T-helper 22 cell (primary cell): ENCODE measurements at places on chromosomes 16 and 17.

GRCh38 chr17:63837962-63838600, 4.4 kb downstream of the SMARCD2 start:
- DNase-seq = no peak

DNA sequence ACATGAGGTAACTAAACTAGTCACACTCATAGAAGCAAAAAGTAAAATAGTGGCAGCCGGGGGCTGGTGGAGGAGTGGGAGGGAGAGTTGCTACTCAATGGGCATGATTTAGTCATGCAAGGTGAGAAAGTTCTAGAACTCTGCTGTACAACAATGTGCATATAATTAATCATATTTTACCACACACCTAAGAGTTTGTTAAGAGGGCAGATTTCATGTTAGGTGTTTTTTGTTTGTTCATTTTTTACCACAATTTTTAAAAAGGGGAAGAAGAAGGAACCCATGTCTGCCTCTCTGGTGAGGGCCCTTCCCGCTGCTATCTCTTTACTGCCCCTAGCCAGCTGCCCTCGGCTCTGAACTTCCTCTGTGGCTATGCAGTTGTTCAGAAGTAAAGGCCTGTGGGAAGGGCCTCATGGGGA, 11.2 kb downstream of the CD300LB start:
- no peak for DNase-seq

DNA sequence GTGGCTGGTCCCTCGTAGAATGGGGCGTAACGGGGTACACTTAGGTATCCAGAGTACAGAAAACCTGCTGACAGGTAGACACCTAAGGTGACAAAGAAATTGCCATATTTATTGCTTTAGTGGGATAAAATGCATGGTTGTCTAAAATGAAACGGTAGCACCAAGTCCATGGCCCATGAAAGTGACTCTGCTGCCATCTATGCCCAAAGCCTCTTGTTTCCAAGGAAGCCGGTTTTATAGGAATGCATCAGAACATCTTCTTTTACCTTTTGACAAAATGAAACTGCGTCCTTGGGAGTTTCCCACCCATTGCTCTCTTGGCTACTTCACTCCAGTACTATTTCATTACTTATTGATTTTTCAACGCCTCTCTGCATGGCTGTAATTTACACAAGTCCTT, 151.3 kb upstream of the ZFHX3 start:
- DNase-seq = no peak

DNA sequence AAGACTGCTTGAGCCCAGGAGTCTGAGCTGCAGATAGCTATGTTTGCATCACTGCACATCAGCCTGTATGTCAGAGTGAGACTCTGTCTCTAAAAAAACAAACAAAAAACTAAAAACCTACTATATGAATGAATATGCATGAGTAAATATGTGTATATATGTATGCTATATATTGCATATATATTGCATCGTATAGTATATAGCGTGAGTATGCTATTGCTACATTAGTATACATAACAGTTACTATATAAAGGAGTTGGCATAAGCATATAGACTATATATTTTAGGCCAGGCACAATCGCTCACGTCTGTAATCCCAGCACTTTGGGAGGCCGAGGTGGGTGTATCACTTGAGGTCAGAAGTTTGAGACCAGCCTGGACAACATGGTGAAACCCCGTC, 16.1 kb downstream of the DDX42 start:
- DNase-seq = no peak

DNA sequence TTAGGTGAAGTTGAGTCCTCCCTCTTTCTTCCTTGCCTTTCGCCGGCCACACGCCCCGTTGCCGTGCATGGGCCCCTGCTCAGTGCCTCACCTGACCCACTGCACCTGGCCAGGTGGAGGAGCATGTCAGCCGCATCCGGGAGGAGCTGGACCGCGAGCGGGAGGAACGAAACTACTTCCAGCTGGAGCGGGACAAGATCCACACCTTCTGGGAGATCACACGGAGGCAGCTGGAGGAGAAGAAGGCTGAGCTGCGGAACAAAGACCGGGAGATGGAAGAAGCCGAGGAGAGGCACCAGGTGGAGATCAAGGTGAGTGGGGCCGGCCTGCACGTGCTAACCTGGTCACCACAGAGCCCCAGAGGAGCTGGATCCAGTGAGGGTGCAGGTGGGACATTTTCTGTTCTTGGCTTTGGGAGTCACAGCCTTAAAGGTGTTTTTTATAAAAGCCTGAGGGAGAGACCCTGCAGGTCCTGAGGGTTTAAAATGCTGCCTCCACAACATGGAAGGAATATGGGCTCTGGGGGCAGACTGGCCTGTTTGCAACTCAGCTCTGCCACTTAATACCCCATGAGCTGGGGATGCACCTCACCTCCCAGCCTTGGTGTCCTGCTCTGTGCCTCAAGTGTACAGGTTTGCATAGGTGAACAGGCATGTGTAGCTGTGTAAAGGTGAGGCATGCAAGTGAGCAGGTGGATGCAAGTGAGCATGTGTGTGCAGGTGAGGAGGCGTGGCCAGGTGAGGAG, 12.1 kb upstream of the DBNDD1 start:
- no peak for DNase-seq

DNA sequence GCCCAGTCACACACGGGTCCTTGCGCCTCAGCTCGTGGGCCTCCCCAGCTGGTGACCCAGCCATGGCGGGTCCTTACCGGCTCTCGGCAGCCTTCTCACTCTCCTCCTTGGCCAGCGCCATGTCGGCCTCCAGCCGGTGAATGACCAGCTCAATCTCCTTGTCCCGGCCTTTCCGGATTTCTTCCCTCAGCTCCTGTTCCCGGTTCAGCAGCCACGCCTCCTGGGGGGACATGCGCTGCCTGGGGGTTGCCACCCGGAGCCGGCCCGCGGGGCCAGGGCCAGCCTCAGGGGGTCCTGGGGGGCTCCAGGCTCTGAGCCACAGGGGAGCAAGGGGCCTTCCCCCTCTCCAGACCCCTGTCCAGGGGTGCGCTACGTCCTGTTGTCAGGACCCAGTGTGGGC, 25.1 kb upstream of the AATK start:
- DNase-seq = no peak

DNA sequence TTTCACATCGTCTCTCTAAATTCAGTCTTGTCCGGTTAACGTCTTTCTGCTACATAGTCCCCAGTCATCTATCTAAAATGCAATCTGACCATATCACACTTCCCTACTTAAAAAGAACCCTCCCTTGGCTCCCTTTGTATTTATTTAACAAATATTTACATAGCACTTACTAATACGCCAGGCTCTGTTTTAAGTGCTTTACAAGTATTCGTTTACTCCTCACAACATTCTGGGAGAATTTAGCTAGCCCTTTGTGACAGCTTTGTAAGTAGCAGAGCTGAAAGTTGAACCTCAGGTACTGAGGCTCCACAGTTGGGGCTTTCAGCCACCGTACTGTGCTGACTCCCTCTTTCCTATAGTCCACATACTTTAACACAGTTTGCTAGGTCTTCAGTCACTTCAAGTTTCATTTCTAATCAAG, 9.2 kb downstream of the PAFAH1B1 start:
- no peak for DNase-seq

DNA sequence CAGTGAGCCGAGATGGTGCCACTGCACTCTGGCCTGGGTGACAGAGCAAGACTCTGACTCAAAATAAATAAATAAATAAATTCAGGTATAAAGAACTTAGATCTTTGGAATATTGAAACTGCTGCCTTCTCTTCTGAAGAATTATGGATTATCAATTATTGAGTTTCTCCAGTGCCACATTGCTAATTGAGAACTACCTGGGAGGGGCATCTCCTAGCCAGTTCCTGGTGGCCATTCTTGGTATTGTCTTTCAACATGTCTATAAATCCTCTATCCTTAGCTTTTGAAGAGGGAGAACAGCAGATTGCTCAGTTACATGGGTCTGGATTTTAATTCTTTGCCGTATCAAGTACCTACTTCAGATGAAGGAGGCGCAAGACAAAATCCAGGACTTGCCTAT, 29.2 kb downstream of the CALCOCO2 start:
- DNase-seq = no peak

GRCh38 chr16:59719121-59719520, 985.0 kb upstream of the GOT2 start:
- DNase-seq = no peak

GRCh38 chr17:40720899-40721298, 17.3 kb upstream of the KRT24 start:
- no peak for DNase-seq

- DNase-seq = no peak
These were observed 16.8 kb upstream of the EMP2 start for GRCh38 chr16:10597187-10597601.

GRCh38 chr16:89993377-89993776, 25.9 kb downstream of the DBNDD1 start:
- DNase-seq = no peak

DNA sequence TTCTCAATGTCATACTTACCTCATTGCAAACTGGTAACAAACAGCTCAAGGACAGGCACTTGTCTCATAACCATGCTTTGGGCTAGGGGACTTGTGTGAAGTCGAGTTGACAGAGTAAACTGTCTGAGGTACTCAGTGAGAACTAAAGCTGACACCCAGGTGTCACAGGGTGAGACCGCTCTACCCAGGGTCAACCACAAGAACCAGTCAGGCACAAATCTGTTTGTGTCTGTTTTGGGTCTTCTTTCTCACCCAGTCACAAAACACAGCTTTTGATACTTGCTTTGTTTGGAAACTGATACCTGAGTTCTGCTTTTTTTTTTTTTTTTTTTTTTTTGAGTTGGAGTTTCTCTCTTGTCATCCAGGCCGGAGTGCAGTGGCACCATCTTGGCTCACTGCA, 161.1 kb downstream of the STX8 start:
- DNase-seq = no peak

GRCh38 chr17:42685831-42686230, 3.5 kb downstream of the CNTNAP1 start:
- DNase-seq = no peak

DNA sequence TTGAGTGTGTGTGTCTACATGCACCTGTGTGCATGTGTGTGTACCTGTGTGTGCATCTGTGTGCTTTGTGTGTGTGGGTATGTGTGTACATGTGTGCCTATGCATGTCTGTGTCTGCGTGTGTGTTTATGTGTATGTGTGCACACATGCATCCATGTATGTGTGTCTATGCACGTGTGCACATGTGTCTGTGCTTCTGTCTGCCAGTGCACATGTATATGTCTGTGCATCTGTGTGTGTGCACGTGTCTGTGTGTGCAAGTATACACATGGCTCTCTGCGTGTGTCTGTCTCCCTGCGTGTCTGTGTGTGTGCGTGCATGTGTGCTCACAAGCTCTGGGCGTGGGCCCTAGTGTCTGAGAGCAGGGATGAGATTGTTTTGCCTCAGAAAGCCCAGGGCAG, 85.3 kb upstream of the SEC14L1 start:
- no peak for DNase-seq

DNA sequence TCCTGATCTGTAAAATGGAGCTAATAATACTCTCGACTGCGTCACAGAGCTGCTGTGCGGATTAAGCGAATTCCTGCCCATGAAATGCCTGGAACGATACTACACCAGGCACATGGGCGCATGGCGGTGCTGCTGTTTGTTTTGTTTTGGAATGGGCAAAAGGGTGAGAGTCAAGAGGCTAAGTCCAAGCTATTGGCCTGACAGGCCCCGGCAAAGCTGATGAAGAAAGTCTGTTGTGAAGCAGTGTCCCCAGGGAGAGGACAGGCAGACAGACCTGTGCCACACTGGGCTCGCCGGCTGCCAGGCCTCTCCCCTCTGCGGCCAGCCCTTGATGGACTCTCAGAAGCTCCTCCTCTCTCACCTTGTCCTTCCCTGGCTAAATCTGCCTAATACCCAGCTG, 31.3 kb upstream of the RASD1 start:
- DNase-seq = no peak

DNA sequence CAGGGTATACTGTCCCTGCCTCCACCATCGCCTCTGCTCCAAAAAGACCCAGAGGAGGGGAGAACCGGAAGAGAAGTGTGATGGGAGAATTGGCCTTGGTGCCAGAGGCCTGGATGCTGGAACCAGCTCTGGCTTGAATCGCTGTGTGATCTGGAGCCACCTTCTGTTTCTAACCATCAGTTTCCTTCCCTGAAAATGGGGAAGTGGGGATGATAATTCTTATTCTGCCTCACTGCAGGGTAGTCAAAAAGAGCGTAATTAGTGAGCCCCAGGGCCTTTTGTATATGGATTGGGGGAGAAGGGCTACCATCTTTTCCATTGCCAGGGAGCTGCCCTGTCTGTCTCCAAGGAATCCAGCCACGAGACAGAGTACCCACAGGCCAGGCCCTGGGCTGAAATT, 52.2 kb downstream of the CCT6B start:
- DNase-seq = no peak

GRCh38 chr17:57810721-57811637, 38.9 kb downstream of the MRPS23 start:
- DNase-seq = no peak

- no peak for DNase-seq
These were observed 1.2 kb downstream of the PTX4 start for GRCh38 chr16:1487395-1488053.

DNA sequence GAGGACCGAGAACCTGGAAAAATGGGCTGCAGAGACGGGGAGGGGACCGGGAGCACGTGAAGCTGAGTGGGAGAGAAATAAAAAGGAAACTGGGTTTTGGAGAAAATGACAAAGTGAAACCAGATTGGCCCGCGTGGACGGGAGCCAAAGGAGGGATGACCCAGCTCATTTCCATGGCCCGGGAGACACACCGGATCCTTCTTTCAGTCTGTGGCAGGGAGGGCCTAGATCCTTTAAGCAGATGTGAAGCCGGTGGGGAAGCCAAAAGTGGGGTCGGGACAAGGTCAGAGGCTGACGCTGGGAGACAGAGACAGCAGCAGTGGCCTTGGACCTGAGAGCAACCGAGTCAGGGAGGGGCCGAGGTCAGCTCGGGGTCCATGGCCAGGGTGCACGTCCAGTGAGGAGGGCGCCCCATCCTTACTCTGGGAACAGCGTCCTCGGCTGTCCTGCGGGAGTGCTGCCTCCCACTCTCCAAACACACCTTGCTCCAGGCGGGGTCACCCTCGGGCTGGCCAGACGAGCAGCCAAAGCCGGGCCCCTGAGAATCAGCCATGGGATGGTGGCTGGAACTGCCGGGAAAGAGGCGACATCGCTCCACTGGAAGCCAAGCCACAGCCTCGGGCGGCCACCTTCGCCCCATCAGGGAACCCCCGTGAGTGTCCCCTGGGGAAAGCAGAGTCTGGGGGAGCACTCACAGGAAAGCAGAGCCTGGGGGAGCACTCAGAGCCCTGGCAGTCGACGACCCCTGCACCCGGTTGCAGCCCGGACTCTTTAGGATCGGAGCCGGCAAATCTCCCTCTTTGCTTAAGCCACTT, 17.3 kb downstream of the CA5A start:
- no peak for DNase-seq

DNA sequence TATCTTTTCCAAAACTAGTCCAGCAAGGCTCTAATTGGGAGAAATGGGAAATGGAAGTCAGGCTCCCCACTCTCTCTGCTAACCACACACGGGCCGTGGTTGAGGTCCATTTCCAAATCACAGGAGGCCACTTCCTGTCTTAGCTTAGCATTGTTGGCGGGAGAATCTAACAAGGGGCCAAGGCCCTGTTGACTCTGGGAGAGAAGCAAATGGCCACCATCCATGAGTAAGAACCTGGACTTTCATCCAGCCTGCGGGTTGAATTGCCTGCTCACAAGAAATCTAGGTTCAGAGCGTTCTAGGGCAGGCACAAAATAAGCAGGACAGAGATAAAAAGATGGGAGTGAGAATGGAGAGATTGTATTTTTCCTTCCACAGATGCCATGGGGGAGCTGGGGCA, 5.7 kb downstream of the FAM20A start:
- no peak for DNase-seq
